SHP77 (cell line): ENCODE measurements at places on chromosomes 1 and 21.
A peak's percentile ranks its signal among the peaks of the same experiment; 100 is the strongest.

DNA sequence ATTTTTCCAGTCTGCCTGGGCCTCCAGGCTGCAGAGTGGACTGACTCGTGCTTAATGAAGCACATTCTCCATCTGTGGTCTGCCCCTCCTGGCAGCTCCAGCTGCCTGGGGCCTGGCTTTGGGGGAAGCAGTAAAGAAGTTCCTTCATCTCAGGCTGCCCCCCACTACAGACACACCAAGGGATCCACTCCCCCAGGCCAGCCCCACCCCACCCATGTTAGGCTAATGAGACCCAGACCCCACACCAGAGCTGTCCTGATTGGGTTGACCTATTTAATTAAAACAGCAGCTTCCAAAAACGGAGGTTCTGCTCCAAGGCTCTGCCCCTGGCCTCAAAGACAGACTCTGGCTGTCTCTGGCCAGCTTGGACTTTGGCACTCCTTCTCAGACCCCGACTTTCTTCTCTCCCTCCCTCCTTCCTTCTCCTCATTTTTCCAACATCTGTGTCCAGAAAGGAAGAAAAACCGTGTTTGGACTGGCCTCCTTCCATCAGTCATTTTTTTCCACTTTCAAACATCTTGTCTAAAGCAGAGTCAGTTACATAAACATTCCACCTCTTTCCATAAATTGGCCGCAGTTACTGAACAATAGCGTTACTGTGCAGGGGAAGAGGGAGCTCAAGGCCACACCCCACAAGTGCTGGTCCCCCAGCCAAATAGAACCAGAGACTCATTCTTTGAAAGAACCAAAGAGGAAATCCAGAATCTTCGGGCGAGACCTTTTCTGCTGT, 29.7 kb downstream of the SERTAD4 start:
- no peak for DNase-seq

DNA sequence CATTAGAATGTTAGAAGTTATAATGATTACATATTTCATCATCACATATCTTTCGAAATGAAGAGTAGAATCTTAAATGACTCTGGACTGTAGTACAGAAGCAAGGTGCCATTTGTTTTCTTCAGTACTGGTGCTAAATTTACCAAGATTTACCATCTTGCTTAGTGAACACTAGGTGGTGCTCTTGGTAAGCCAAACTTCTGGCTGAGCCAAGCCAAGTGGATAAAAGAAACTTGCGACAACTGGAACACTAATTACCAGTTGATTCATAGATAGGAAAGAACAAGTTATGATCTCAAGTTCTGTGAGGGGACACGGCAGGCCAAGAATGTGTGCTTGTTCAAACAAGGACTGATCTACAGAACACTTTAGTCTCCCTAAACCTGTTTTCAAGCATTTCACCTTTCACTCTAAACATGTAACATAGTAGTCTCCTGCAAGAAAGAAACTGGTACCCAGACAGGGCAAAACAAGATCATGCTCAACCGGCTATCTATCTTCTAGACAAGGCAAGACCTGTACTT, 19.8 kb downstream of the SPRTN start:
- peak; percentile 46 for DNase-seq

- DNase-seq, result no peak
These were observed 16.7 kb downstream of the SLC6A9 start for GRCh38 chr1:44014365-44015104.

DNA sequence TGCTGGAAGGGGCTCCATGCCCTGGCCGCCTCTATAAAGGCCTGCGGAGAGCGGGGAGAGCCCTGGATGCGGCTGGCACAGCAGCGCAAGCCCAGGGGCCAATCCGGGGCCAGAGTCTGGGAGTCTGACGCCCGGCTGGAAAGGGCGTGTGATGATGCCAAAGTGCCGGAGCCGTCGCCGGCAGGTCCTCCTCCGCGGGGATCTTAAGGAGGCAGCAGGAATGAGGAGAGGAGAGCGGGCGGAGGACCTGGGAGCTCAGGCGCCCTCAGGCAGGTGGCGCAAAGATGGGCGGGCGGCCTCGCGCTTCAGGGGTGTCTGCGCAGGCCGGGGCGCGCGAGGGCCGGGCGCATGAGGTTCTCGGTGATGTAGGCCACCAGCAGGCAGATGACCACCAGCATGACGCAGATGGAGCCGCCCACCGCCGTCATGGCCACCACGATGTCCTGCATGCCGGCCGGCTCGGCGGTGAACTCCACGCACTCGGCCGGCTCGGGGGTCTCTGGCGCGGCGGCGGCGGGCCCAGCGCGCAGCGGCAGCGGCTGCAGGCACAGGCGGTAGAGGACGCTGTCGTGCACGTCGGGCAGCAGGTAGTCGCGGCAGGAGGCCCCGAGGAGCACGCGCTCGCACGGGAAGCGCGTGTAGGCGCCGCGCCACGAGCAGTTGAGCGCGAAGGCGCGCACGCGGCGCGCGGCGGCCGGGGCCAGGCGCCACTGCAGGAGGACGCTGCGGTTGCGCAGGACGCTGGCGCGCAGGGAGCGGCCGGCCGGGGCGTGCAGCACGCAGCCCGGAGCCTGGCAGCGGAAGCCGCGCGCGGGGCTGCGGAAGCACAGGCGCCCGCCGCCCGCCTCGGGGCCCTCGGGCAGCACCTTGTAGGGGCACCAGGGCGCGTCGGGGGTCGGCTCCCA, 653 bp downstream of the FNDC10 start:
- DNase-seq, result no peak

DNA sequence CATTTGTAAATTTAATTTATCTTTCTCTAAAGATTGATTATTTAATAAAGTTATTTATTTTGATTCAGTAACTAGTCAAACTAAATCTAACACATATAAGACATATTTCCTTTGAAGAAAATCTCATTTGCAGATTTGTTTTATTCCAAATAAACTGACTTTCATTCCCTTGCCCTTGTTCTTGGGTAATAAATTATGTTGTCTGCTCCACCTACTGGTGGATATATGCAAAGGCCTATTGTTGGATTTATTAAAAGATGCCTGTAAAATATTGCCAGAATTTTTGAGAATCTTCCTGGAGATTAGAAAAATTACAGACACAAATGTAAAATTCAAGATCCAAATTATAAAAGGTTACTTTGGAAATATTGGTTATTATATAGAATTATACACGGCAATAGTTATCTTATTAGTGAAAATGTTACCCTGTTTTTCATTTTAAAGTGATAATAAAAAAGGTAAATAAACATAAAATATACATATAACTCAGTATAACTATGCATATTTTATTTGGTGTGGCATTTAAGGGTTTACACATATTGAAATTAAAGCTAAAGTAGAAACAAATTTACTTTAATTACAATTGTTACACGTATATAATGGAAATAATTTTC, 116.1 kb downstream of the SPATA17 start:
- DNase-seq, result peak; percentile 37

DNA sequence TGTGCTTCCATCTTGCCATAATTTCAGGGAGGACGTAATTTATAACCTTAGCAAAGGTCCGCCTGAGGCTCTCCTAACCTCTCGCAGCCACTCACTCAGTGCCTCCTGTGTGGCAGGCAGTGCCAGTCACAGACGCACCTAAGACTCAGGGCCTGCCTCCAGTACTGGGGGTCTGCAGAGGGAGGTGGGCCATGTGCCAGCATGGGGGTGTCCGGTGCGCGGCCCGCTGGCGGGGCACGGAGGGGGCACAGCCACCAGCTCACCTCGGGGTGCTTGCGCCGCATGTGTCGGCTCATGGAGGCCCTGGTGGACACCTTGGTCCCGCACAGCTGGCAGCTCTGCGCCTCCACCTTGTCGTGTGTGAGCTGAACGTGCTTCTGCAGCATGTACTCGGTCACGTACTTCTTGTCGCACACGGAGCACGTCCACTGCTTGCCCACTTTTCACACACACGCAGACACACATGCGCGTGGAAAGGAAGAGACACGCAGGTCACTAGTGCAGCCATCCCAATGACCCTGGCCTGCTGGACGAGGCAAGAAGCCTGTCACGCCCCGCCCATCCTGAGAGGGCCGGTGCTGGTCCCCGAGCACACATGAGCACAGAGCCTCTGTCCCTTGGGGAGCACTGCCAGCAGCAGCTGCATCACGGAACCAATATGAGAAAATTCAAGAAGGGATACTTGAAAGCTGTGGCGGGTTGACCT, 43.2 kb upstream of the RIPK4 start:
- no peak for DNase-seq

- DNase-seq, result peak; percentile 78
These were observed 35.8 kb downstream of the ZC3H11B start for GRCh38 chr1:219576931-219577730.

DNA sequence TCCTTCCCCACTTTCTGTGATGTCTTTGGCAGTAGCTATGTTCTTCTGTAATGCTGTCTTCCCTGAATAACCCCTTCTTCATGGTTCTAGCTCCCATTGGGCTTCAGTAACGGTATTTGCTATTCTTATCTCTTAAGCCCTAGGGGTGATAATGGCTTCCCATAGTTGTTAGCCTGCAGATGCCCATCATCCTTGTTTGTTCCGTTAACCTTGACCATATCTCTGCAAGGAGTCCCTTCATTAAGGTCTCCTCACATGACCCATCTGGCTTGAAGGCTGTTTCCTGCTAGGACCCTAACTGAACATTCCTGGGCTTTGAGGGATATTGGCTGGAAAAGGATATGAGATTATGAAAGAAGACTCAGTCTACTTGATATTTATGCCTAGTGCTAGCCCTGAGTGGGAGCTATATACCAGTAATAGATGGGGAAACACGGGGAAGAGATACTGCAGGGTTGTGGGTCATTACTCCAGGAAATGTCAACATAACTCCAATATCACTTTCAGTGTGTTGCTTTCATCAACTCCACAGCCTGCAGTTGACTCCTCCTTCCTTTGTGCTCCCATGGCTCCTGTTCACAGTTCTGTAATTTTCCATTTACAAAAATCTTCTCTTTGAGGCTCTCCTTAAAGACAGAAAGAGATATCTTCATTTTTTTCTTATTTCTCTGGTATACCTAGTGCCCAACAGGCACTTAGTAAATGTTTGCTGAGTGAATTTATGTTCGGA, 2.5 kb downstream of the MR1 start:
- DNase-seq, result no peak

GRCh38 chr1:229579059-229579673, 20.7 kb upstream of the ABCB10 start:
- peak; percentile 81 for DNase-seq

- peak; percentile 29 for DNase-seq
These were observed 31.7 kb downstream of the RUNX3 start for GRCh38 chr1:24898152-24898908.

GRCh38 chr1:8746554-8746953, 70.9 kb downstream of the RERE start:
- no peak for DNase-seq

- no peak for DNase-seq
These were observed 35.2 kb upstream of the CTPS1 start for GRCh38 chr1:40944326-40944725.

GRCh38 chr1:189496768-189497167, 980.9 kb downstream of the BRINP3 start:
- no peak for DNase-seq

GRCh38 chr1:237852342-237852741, 38.4 kb downstream of the ZP4 start:
- DNase-seq, result no peak

DNA sequence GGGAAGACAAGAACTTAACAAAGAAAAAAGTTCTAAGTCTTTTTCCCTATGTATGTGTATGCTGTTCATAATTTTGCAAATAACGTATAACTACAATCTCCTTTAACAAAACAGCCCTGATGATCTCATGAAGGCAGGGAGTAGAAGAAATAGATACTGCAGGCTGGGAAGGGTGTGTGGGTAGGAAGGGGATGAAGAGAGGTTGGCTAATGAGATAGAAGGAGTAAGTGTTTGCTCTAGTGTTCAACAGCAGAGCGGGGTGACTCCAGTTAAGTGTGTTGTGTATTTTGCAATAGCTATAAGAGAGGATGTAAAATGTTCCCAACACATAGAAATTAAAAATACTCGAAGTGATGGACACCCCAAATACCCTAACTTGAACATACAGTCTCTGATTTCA, 20.1 kb downstream of the C1orf198 start:
- no peak for DNase-seq

- peak; percentile 98 for DNase-seq
These were observed 37.4 kb downstream of the TRIT1 start for GRCh38 chr1:39845569-39846566.

GRCh38 chr1:170354246-170354645, 177.7 kb upstream of the GORAB start:
- no peak for DNase-seq

DNA sequence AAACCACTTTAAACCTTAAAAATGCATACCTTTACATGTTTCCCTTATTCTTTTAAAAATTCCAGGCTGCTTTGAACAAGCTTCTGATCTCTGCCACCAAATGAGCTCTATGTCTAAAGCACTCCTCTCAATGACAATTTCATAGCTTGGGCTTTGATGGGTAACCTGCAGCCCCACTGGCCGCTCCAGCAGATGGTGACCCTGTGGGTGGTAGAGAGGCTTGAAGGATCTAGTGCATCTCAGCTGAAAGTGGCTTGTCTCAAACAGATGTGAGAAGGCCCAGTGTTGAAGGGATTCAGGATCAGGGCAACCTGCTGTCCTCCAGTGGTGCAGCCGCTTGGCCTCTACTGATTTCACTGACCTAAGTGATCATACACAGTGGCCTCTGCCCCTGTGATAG, 84.7 kb upstream of the IRF2BP2 start:
- no peak for DNase-seq

DNA sequence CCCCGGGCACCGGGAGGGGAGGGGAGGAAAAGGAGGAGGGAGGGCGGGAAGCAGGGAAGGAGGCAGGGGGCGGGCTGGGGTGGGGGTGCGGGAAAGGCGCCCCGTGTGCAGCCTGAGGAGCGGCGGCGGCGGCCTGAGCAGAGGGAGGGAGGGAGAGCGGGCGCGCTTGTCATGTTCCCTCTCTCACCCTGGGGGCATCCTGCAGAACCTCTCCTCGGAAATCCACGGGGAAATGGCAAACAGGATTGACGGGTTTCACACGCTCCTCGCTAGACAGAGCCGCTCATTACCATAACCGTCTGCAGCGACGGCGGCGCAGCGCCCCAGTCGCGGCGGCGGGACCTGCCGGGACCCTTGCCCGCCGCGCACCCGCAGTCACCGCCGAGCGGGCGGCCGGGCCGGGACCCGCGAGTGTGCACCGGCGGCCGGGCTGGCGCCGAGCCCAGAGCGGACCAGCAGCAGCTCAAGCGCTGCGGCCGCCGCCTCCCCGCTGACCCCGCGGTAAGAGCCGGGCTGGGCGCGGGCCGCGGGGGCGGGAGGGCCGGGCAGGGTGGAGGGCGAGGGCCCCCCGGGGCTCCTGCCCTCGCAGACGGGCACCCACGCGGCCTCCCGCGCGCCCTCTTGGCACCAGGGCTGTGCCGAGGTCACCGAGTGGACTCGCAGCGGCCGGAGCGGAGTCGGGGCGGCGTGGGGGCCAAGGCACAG, at the start of gene SERTAD4:
TSS of gene SERTAD4 (plus strand) at position 286 of the 705 bp plus-strand sequence. CDS start 5,165 bp downstream, outside the sequence.
- no peak for DNase-seq

DNA sequence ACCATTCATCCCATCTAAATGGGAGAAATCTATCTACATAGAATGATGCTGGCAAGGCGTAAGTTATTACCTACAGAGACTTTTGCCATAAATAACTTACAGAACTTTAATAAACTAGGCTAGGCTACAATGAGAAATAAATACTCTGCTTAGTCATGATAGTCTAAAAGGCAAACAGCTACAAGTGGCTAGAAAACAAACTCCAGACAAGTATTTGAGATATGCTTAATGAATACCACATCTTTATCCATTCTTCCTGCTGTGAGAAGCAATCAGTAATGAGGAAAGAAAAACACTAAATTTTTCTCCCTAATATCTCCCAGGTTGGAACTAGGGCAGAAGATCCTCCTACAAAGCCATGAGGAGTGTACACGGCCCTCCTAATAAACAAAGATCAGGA, 187.0 kb upstream of the OLFM3 start:
- no peak for DNase-seq

GRCh38 chr1:59146651-59147358, 150.1 kb upstream of the FGGY start:
- DNase-seq, result no peak

- no peak for DNase-seq
These were observed 191.7 kb downstream of the TTLL7 start for GRCh38 chr1:83807231-83807630.
